Stimulated activated CD4-positive, alpha-beta T cell treated with anti-CD3 and anti-CD28 coated beads, TNF-alpha, amount 100 ng/mL, for 48 hours (primary cell): ENCODE measurements at places on chromosomes 6 and 20.

GRCh38 chr6:149454346-149454848 is 30.4 kb downstream of the ZC3H12D start:
- DNase-seq = no peak

DNA sequence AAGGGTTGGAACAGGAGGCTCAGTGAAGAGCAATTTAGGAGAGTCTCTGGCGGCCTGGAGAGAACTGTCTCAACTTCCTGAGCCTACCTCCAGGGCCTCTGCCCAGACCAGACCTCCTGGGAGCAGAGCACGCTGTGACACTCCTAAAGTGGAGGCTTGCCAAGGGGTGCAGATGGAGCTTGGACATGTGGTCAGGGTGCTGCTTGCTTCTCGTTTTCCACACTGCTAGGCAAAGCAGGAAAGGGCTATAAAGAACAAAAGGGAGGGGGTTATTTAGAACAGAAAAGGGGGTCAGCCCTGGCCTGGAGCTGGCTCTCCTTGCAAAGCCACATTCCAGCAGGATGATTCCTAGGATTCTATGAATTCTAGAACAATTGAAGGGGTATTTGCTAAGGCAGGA is 145.7 kb upstream of the GGTLC1 start:
- no peak for DNase-seq

DNA sequence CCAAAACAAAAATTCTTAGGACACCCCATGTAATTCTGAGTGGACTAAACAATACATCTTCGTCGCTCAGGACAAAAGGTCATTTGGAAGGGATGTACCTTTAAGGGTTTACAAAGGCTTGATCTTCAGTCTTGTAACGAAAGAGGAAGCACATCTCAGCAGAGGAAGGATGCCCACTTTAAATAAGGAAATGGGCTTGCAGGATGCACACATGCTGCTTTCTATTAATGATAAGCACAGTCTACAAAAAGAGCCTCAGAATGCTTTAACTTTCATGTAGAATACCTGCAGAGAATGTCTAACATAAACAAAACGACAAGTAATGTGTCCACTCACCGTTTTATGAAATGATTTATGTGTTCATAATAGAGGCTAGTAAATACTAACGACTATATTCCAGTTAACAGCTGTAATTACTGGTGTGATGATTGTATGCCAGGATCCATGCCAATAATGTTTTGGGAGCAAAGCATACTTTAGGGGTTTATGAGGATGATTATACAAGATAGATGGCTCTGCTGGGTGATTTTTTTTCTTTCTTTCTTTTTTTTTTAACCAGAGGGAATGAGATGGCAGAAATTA is 216.9 kb downstream of the GMDS start:
- no peak for DNase-seq

GRCh38 chr6:118473266-118473665 is 74.8 kb upstream of the PLN start:
- no peak for DNase-seq

- no peak for DNase-seq
Measured at GRCh38 chr6:55632953-55633352, 54.0 kb upstream of the HMGCLL1 start.

GRCh38 chr6:25717866-25718740 is 36.4 kb upstream of the SLC17A4 start:
- DNase-seq = no peak

- DNase-seq = no peak
Measured at GRCh38 chr20:18504479-18505060, 3.2 kb upstream of the SEC23B start.

DNA sequence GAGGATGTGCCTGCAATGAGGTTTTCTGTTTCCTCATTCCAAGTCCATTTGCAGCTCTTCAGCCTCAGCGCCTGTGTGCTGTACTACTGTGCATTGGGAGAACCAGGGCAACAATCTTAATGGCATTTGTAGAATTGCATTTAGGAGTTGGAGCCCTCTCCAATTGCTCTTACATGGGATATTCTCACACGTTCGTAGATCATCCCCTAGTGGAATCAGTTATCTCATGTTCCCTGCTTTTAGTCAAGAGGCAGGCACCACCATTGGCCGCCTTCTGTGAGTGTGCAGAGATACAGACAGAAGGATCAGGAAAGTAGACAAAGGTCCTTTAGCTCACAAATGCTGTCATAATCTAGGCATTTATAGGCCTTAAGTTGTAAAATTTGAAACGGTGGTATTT is 84.2 kb upstream of the RGS17 start:
- no peak for DNase-seq

GRCh38 chr6:72911463-72912155 is 289.7 kb downstream of the KCNQ5 start:
- DNase-seq = no peak

DNA sequence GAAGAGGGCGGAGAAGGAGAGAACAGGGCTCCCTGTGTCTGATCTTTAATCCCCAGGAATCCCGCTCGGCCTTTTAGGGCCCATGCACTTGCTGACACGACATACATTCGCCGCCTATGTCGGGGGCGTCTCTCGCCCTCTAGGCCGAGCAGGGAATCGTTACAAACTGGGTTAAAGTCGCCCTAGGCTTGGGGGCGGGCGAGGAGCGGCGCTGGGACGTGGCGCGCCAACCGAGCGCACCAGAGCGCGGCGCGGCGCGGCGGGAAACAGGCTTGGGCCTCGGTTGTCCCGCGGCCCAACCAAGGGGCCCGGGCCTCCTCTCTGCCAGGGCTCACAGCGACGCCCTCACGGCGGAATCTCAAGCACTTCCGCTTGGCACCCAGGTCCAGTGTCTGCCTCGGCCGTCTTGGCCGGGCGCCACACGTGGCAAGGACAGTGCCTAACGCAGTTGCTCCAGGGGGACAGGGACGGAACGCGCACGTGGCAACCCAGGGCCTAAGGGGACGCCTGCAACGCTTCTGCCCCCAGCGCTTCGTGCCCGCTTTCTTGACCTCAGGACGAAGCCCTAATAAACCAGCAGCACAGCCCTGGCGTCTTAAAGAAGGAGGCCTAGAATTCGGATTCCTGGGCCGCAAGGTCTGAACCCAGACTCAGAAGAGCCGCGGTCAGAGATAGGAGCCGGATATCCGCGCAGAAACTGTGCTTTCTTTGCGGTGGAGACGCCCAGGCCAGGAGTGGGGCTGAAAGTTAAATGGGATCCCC is 71.5 kb downstream of the NCR2 start:
- DNase-seq = no peak

- no peak for DNase-seq
Measured at GRCh38 chr6:121858310-121858709, 422.9 kb downstream of the GJA1 start.

GRCh38 chr6:161033667-161034066 is 42.1 kb downstream of the MAP3K4 start:
- no peak for DNase-seq

GRCh38 chr6:159676890-159677505 is 16.0 kb downstream of the SOD2 start:
- no peak for DNase-seq

- peak; percentile 1 for DNase-seq
Measured at GRCh38 chr6:130848945-130849344, 21.7 kb downstream of the SMLR1 start.

DNA sequence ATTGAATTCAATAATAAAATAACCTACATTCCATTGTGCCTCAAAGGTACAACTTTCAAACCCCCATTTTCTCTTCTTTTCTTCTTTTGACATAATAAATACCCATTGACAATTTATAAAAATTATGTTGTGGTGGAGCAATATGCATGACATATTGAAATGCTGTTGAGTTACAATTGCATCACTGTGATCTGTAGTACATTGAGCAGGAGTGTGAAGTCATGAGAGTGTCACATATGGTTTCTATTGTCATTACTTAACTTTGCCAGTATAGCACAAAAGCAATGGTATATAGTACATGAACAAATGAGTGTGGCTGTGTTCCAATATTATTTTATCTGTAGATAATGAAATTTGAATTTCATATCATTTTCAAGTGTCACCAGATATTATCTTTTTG is 441.3 kb downstream of the GJA1 start:
- no peak for DNase-seq

- no peak for DNase-seq
Measured at GRCh38 chr6:136822046-136822375, 381 bp upstream of the PEX7 start.

- DNase-seq = no peak
Measured at GRCh38 chr6:73073238-73073637, 152.1 kb downstream of the KHDC1L start.

GRCh38 chr20:45402946-45403345 is 5.1 kb upstream of the DBNDD2 start:
- no peak for DNase-seq

GRCh38 chr6:12584631-12585405 is 131.7 kb upstream of the PHACTR1 start:
- no peak for DNase-seq

GRCh38 chr6:26629359-26629758 is 30.2 kb downstream of the ZNF322 start:
- DNase-seq = no peak

GRCh38 chr6:165704045-165704748 is 41.2 kb upstream of the PDE10A start:
- no peak for DNase-seq

- DNase-seq = no peak
Measured at GRCh38 chr20:25389858-25390537, 637 bp downstream of the ABHD12 start.

DNA sequence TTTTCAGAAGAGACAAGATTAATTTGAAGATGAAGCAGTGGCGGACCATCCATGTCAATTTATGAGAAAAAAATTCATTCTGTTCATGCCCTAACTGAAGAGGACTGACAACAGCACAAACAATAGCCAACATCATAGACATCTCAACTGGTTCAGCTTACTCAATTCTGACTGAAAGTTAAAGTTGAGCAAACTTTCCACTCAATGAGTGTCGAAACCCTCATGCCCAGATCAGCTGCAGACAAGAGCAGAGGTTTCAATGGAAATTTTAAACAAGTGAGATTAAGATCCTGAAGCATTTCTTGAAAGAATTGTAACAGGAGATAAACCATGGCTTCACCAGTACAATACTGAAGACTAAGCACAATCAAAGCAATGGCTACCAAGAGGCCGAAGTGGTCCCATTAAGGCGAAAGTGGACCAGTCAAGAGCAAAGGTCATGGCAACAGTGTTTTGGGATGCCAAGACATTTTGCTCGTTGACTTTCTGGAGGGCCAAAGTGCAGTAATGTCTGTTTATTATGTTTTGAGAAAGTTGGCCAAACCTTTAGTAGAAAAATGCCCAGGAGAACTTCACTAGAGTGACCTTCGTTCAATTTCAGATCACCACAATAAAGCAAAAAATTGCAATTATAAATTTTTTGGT is 6.1 kb upstream of the SFT2D1 start:
- no peak for DNase-seq

DNA sequence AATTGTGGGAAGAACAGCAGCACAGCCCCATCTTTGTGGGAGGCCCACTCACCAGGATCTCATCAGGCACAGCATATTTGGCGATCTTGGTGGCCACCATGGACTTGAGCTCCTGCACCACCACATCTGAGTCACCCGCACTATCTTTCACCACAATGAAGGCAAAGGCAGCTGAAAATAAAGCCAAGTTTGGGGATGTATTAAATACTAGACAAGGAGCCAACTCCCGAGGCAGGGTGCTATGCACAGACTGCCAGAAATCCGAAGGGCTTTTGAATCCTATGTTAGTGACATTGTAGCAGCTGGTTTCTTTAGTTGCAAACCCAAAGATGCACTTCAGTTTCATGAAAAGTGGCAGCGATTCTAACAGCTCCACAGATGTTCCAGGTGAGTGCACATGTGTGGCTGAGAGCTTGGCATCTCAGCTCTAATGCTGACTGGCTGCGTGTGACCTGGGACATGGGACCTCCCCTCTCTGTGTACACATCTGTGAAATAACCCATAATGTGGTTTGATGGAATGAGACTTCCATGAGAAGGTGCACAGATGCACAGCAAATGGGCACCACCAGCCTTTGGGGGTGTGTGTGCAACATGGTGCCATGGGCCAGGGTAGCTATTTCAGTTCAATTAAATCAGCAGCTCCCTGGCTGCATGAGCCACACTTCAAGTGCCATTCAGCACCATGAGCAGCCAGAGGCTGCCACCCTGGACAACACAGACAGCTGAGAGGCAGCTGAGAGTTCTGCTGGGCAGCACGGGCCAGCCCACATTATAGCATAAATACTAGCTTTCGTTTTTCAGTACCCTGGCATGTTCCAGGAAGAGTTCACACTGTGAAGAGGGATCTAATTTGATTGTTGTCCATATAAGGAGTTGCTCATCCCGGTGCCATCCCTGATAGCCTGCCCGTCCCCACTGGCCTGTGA is 16.9 kb upstream of the APMAP start:
- DNase-seq = no peak

DNA sequence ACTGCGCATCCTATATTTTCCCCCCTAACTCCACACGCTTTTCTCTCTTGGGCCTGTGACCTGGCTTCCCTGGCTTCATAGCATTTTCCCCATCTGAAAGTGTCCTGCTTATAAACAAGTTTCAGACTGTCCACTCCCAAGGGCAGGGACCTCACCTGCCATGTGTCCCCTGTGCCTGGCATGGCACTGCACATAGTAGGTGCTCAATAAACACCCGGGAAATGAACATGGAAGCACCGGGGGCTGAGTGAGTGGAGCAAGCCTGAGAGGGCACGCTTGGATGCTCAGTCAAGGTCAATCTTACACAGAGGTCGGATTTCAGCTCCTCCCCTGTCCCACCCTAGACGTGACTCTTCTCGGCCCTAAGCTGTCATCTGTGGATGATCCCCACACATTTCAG is 96.9 kb downstream of the NFATC2 start:
- no peak for DNase-seq

GRCh38 chr6:56595490-56596122 is 47.1 kb downstream of the DST start:
- DNase-seq = peak; percentile 19

DNA sequence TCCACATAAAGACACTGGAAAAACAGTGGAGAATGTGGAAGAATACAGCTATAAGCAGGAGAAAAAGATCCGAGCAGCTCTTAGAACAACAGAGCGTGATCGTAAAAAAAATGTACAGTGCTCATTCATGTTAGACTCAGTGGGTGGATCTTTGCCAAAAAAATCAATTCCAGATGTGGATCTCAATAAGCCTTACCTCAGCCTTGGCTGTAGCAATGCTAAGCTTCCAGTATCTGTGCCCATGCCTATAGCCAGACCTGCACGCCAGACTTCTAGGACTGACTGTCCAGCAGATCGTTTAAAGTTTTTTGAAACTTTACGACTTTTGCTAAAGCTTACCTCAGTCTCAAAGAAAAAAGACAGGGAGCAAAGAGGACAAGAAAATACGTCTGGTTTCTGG is 57.1 kb downstream of the MAP3K4 start:
- DNase-seq = no peak
